Esophagus mucosa (tissue), 1 donor: ENCODE measurements at places on chromosomes 7 and 10. TPM values are rescaled to one million over a fixed set of nuclear protein-coding genes. Genes with fewer than 3 reads are reported as not detected.

DNA sequence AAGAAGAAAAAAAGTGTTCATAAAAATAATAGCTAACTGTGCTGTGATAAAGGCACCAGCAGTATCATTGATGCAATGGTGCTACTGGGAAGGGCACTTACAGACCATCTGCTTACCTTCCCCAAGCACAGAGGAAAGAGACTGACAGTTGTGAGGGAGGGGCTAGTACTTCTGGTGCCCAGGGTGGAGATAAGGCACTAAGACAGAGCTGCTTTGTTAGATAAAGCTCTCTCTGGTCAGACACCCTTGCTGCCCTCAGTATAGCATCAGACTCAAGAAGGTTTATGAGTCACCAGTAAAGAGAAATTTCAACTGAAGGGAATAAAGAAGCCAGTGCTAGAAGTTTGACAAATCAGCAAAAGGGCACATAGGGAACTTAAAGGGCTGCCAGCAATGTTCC lies 325.6 kb downstream of the HPSE2 start:
- no peak for ATAC-seq

DNA sequence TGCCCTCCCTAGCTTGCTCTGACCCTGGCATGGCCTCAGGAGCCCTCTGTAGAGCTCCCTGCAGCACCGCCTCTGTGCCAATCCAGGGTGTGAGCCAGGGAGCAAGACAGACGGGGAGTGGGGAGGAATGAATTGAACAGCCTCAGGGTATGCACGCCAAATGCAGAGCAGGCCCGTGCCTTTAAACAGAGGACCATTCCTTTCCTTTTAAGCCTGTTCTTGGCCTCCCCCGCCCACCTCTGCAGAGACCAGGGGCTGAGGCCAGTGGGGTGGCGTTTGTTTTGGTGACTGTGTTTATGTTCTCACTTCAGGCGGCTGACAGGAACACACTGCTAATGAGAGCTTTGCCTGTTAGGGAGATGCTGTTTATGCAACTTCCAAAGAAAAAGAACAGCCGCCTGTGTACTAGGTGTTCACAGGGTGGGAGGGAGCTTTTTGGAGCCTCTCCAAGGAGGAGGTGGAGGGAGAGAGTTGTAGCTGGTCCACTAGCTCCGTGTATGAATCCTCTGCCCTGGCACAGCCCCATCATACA lies 528.1 kb upstream of the DPP6 start:
- ATAC-seq, result no peak

DNA sequence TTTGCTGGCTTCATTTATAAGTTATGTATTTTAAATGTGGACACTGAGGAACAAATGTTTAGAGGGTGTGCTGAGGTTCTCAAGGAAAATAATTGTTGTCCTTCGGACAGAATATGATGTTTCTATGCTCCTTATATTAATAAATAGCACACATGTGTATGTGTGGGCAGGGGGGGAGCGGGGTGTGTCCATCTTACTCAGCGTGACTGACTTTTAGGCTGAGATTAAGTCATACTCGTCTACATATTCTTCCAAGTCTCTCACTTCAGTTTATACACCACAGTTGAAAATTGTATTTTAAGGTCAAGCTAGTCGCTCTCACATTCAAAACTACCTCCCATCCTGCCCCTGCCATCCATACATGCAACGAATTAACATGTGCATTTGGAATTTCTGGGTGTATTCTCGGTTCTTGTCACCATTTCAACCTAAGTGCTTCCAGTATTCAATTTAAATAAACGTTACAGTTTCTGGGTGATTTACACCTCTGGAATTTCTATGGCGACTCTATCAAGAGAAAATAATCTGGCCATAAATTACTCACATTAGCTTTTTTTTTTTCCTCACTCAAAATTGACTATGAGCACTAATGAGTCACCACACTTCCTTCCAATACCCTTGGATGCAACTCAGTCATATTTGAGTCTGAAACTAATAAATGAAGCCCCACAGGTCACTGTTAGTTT lies 3.3 kb downstream of the PCDH15 start:
- no peak for ATAC-seq

Gene HYAL4
- not detected for total RNA-seq

DNA sequence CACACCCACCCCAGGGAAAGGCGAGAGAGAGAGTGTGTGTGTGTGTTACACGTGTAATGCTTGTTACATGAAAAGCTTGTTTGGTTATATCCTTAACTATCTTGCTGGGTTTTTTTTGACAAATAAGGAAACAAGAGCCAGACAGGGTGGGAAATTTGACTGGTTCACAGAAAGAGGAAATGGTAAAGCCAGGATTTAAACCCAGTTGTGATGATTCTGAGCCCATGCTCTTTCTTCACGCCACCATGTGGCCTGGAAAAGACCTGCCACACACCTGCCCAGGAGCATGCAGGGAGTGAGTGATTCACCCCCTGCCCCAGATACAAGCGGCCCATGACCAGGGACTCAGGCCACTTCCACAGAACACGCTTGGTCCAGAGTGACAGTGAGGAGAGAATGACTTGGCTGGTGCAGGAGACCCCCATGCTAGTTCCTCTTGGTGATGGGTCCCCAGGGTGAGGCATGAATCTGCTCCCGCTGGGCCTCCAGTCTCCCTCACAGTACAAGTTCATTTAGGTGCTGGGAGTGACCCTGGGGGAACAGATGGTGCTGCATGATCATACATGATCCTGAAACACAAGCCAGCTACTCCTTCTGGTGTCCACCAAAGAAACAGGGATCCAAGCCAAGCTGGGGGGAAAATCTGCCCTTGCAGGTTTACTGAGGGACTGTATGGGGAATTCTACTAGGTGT lies 21.0 kb upstream of the EIF5AL1 start:
- peak; percentile 49 for ATAC-seq

Gene PIP
- total RNA-seq, result 0.56 TPM

GRCh38 chr7:40899151-40899550 lies 764.3 kb downstream of the SUGCT start:
- peak; percentile 92 for ATAC-seq

GRCh38 chr10:14253079-14253478 lies 77.6 kb downstream of the FRMD4A start:
- no peak for ATAC-seq

DNA sequence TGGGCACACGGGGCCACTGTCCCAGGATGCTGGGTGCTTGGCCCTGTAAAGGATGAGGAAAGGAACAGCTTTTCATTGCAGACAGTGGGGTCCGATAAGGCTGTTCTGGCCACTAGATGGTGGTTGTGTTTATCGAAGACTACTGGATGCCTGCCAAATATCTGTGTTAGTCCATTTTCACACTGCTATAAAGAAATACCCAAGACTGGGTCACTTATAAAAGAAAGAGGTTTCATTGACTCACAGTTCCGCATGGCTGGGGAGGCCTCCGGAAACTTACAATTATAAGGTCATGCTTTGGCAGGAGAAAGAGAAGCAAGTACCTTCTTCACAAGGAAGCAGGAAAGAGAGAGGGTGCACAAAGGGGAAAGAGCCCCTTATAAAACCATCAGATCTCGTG lies 32.2 kb upstream of the GARS1 start:
- no peak for ATAC-seq

DNA sequence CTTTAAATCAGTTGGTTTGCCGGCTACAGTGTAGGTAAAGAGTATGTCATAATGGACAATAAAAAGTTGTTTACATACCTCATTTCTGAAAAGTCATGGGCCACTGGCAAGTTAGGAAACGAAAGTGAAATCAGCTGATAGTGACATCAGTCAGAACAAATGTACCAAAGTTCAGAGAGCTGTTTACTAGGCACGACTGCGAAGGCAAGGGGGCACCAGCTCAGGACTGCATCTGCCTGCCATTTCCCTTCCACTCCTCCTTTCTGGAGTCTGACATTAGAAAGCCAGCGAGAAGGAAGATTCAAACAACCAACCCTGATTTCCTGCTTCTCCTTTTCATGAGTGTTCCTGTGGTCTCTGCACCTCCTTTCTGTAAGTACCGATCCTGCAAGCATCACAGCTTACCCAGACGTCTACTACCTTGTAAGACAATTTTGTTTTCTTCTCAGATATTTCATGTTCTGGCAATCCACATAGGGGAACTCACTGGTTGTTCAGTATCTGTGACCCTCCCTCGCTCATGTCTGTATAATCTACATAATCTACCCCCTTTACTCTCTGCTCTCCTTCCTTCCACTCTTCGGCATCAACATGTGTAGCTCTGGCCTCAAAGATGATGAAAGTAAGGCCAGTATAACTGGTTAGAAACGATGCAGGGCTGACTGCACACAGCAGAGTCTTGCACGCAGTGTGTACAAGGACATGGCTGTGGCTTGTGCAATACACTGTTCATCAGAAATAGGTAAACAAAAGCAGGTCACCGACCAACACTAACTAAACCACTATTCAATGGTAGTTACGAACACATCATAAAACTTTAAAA lies at the start of gene TMEM140:
Gene TMEM140, plus strand, starts transcription at position 174 of the 823 bp plus-strand sequence. CDS start 16,370 bp downstream, outside the sequence.
- peak; percentile 82 for ATAC-seq

DNA sequence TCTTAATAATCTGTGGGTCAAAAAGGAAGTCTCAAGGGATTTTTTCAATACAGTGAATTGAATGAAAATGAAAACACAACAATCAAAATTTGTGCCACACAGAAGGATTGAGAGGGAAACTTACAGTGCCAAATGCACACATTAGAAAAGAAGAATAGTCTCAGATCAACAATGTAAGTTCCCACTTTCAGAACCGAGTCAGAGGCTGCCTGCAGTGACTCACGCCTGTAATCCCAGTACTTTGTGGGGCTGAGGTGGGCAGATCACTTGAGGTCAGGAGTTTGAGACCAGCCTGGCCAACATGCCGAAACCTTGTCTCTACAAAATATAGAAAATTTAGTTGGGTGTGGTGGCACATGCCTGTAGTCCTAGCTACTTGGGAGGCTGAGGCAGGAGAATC lies 12.5 kb upstream of the KEL start:
- ATAC-seq, result no peak

Gene CYP2E1
- total RNA-seq, result 10.6 TPM

- no peak for ATAC-seq
Observed at GRCh38 chr7:82234457-82235049, 209.0 kb downstream of the CACNA2D1 start.

- ATAC-seq, result no peak
Observed at GRCh38 chr7:36607721-36608095, 116.6 kb downstream of the AOAH start.

- no peak for ATAC-seq
Observed at GRCh38 chr10:16799621-16800020, 17.6 kb downstream of the RSU1 start.

Gene VGF
- total RNA-seq, result not detected

Gene CPA5
- not detected for total RNA-seq

DNA sequence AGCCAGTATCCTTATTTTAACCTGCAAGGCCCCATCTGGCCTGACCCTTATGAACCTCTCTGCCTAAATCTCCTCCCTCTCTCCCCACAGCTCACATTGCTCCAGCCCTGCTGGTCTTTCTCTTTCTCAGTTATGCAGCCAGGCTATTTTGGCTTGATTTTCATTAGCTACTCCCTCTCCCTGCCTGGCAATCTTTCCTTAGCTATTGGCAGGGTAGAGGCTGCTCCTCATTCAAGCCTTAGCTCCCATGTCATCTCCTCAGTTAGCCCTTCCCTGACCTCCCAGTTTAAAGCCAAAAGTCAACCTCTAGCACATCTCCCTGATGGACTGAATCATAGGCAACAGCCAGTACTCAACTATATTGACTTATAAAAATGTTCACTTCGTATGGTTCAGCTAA lies 214.4 kb upstream of the CELF2 start:
- ATAC-seq, result no peak

GRCh38 chr7:148325208-148325607 lies 265.4 kb upstream of the C7orf33 start:
- ATAC-seq, result no peak

- ATAC-seq, result peak; percentile 64
Observed at GRCh38 chr10:48306870-48307710, 613 bp downstream of the MAPK8 start.

Gene CDK14
- total RNA-seq, result 1.1 TPM

- ATAC-seq, result no peak
Observed at GRCh38 chr7:108327353-108327752, 128.9 kb downstream of the NRCAM start.

DNA sequence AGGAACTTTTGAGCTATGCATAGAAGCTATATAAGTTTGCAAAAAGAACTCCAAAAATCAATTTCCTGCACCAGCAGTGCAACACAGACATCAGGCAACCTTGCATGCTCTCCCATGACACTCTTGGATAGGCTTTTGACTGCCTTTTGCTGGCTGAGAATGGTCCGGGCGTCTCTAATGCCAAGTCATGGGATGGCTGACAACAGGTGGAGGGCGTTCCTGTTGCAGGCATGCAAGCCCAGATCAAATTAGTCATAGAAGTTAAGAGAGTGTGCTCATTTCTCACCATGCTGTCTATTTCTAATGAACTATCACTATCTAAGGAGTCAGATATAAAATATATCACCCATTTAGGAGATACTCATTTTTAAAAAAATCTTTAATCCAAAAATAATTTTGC lies 8.4 kb downstream of the PLCE1 start:
- ATAC-seq, result peak; percentile 45
